ENCODE measurements at places on chromosomes 4 and X.
A peak's percentile ranks its signal among the peaks of the same experiment; 100 is the strongest.

GRCh38 chr4:111475666-111476065, 669.6 kb upstream of the FAM241A start:
- DNase-seq: no peak

- DNase-seq: no peak
Observed at GRCh38 chr4:64495946-64496345, 86.7 kb upstream of the TECRL start.

DNA sequence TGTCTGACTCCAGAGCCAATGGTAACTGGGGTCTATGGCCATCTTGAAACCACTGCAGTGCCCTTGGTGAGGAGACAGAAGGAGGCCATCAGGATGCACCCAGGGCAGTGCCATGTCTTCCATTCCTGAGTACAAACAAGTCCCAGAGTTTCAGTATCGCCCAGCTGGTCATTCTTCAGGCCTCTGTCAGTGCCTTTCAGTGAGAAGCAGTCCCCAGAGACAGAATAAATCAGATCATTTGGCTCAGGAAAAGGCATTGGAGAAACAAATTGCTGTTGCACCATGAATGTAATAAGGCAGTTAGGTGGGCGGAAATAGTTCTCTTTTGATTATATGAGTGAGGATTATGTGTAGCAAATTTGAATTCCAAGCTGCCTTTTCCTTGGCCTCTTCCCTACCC, 21.3 kb downstream of the ADGRG4 start:
- no peak for DNase-seq

DNA sequence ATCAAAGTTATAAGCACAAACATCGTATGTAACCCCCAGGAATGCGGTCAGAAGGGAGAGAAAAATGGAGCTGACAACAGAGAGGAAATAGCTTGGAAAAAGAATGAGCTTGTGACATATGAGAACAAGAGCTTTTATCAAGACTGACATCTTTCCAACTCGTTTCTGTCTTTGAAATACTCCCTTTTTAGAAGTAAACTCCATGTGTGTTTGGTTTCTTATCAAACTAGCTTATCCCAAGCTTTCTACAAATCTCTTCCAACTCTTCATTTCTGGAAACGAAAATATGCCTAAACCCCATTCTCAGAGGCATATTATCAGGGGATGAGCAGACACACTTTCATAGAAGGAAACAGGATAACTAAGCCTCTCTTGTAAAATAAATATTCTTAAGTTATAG, 235.4 kb downstream of the NAF1 start:
- DNase-seq: no peak

DNA sequence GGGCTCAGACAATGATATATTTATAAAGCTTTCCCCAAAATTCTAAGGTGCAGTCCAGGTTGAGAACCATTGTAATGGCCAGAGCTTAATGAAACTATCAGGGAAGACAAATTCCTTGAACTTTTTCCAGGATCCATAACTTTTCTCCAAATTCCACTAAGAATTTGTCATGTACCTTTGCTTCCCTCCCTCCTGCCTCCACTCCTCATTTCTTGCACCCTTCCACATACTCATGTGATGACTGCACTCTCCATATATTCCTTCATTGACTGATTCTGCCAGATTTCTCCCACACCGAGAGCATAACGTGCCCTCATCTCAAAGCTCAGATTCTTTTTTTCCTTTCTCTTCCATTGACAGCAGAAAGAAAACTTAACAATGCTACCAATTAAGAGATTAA, 20.9 kb upstream of the AMELX start:
- no peak for DNase-seq

DNA sequence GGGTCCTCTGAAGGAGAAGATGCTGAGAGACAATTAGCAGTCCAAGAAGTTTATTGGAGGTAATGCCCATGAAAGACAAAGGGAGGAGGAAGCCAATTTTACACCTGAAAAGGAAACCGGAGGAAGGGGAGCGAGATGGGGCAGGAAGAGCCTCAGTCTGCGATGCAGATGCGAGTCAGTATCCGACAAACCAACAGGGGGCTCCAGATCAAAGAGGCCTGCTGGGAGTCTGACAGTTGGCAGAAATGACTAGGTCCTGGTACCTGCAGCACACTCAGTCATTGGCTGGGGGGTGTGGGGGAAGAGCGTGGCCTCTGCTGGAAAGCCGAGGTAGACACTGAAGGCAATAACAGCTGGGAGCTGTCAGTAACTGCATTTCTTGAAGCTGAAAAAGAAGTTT, 231.1 kb upstream of the CENPE start:
- DNase-seq: no peak

- no peak for DNase-seq
Observed at GRCh38 chr4:100049872-100050271, 99.8 kb upstream of the H2AZ1 start.

- DNase-seq: no peak
Observed at GRCh38 chrX:12011075-12011474, 127.2 kb upstream of the FRMPD4 start.

GRCh38 chr4:38068107-38068506, 107.9 kb downstream of the PTTG2 start:
- DNase-seq: no peak

DNA sequence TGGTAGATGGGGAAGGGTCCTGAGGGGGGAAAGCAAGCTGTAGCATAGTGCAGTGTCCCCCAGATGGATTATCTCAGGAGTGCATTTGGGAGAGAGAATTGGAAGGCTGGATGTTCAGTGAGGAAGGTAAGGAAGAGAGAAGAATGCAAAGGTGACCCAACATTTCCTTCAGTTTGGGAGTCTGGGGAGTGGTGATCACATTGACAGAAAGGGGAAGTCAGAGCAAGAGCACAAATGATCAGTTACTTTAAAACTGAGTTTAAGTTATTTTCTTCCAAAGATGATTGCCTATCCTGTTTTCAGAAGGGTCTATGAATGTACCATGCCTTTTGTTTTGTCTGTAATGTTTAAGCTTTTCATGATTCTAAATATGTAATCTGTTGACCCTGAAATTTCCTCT, 47.6 kb downstream of the ARHGAP10 start:
- DNase-seq: no peak

DNA sequence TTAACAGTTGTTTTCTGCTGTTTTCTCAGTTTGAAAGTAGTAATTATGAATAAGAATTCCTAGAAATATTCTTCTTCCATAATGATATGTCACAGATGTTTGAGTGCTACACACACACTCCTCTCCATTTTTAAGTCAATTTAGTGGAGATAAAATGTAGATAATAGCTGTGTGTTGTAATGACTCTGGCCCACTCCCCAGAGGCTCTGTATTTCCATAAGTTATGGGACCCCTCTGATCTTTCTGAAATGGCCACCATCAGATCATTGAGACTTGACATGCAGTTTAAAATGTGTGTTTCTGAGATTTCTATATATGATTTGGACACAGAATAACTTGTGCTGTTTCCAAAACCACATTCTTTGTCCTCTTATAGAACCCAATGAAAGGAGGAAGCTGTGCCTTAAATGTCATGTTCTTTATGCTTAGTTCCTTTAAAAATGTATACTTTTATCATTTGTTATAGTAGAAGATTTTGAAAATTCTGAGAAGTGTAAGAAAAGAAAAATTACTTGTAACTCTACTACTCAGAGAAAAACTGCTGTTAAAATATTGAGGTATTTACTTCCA, 46.4 kb downstream of the GAB1 start:
- no peak for DNase-seq

GRCh38 chrX:41391606-41392005, 55.5 kb upstream of the NYX start:
- peak; percentile 82 for DNase-seq

DNA sequence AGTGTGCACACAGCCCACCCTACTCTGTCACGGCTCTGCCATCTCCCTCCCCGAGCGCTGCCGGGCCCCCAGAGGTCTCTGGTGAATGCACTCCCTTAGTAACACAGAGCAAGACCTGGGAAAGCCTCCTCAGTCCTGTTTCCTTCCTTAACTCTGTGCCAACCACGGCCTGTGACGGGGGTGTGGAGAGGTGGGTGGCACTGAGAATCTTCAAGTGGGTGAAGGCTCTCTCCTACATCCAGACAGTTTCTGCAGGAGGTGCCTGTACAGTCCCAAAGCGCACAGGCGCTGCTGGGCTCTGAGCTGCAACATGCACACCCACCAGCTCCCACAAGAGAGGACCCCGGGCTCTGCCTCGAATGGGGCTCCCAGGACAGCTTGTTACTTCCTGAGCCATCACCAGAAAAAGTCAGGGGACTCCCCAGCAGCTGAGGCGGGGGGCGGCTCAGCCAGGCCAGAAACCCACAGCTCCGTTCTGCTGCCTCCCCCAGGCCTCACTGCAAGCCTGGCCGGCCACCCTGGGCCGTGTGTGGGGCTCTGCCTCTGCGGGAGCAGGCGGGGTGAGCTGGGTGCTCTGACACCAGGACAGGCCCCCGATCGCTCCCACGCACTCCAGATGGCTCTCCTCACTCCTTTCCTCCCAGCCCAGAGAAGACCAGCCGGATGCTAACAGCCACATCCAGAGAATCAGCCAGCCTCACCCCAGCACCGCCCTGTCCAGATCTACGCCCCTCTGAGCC, 29.7 kb downstream of the FAM53A start:
- no peak for DNase-seq

DNA sequence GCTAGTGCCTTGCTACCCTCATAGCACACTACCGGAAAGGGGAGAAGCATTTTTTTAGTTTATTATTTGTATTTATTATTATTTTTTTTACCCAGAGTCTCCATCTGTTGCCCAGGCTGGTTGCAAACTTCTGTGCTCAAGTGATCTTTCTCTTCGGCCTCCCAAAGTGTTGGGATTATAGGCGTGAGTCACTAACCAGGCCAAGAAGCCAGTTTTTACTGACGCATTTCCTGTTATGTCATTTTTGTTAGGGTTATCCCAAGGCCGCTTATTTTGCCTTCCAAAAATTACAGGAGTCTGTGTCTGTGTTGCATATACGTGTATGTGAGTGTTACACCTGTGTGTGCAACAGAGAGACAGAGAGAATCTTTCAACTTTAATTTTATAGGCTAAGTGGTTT, 404.5 kb downstream of the GBA3 start:
- no peak for DNase-seq

DNA sequence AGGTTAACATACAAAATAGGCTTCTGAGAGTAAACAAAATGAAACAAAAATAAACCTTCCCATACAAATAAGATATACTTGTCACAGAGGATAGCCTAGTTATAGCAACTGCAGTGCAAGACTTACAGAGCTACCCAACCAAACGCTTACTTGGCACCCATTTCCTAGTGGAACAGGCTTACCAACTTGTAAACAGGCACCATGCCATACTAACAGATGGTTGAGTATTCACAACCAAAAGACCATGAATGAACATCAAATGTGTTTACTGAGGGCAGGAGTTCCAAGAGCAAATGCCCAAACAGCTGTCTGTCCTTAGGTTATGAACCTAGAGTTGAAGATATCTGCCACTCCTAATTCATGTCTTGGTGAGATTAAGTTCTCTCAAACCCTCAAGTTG, 2629.2 kb downstream of the PCDH7 start:
- DNase-seq: no peak

DNA sequence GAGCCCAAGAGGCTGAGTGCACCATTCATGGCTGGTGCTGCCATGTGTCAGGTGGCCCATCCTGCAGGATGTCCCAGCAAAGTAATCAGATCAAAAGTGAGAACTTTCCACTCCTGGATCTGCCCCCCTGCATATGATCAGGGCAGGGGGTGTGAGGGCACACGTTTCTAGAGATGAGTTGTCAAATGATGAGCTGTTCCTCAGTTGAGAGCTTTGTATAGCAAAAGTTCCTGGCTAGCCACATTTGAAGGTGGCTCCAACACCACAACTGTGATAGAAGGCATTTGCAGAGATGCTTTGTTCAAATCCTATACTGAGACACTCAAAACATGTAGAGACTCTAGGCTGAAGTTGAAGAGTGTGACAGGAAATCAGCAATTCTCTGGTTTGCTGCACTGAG, 501.8 kb downstream of the BCOR start:
- no peak for DNase-seq

- DNase-seq: no peak
Observed at GRCh38 chr4:166293556-166293955, 420.5 kb downstream of the TLL1 start.

GRCh38 chr4:17368408-17368807, 143.5 kb downstream of the QDPR start:
- no peak for DNase-seq

- DNase-seq: no peak
Observed at GRCh38 chr4:577499-578450, 1.7 kb upstream of the TMEM271 start.

GRCh38 chr4:155578219-155578618, 88.4 kb upstream of the GUCY1A1 start:
- no peak for DNase-seq

DNA sequence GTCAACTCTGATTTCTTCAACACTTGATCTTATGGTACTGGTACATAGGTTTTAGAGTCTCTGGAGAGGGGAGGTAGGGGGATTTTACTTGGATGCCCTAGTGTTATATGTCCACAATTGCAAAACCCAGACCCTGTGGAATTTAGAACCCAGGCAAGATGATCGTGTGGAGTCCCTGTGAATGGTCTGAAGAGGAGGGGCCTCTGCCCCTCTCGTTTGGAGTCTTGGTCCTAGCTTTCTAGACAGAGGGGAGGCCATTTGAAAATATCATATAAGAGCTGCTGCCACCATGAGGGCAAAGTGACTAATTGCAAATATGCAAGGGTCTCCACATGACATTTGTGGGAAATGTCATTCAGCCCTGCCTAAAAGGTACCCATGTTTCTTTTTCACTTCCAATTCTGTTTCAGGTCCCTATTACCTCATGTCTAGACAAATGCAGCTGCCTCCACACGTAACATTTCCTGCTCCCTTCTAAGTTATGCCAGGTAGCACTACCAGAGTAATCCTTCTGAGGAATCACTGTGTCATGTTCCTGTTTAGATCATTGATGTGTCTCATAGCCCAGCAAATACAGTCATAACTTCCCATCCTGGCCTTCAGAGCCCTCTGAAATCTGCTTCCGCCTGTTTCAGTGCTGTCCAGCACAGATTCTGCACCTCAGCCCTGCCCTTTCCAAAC, 126.8 kb downstream of the KLHL8 start:
- no peak for DNase-seq

- no peak for DNase-seq
Observed at GRCh38 chr4:156475322-156475721, 496.3 kb downstream of the PDGFC start.

GRCh38 chr4:185550933-185551332, 15.6 kb upstream of the PDLIM3 start:
- DNase-seq: no peak

- peak; percentile 41 for DNase-seq
Observed at GRCh38 chrX:11664211-11665167, 1.2 kb downstream of the ARHGAP6 start.

- DNase-seq: no peak
Observed at GRCh38 chrX:29477878-29478277, 737.5 kb upstream of the MAGEB2 start.

GRCh38 chr4:119517361-119518229, 111.0 kb downstream of the PDE5A start:
- no peak for DNase-seq

GRCh38 chrX:139332441-139332840, 198.1 kb upstream of the F9 start:
- no peak for DNase-seq

DNA sequence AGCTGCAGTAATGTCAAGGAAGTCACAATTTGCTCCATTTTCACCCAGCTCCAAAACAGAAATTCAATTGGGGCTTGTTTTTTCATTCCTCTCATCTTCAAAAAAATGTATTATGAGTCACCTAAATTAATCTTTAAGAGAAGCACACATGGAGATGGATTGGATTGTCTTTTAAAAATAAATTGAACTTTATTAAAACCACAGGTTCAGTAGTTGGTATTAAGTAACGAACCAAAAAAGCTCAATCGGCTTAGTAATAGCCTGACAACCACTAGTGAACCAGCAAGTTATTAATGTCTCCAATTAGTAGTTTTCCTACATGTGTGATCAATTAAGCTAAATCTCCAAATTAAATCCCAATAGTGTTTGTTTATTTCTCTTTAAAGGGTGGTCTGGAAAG, 283.5 kb upstream of the GIMD1 start:
- DNase-seq: no peak
